Kidney tubule cell (primary cell): ENCODE measurements at places on chromosomes 16 and 17.

DNA sequence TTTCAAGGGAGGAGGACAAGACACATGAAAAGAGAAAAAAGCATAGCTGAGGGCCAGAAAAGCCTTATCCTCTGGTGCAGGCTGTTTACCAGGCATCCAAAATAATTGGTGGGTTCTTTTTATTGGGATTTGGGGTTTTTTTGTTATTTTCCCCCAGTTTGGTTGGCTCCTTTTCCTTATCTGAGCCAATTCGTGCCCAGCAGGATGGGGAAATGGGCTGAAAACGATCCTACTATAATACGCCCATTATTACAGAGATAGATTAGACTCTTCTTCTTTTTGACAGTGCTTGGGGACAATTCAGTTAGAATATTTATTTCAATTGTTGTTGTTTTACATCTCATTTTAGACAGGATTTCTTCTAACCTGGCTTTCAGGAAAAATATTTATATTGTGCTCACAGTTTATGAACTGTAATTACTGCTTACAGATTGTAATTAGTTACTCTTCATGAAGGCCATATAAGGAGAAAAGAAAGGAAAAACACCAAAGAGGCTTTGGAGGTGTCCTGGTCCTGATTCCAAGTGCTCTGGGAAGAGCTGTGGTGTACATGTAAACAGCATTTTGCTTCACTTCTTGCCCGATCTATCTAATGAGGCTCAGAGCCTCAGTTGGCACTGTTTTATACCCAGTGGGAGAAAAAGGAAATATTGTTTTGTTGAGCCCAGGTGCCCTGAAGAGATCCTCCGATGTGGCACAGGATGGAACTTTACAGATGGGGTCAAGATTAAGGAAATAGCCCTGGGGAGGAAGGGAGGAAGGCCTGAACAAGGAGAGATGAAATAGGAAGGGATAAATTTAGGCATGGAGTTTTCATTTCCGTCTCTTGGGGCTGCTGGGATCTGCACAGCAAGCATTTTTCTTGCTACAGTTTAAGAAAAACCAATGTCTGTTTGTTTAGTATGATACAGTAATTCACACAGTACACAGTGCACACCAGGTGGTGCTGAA, 611 bp upstream of the ANKRD40 start:
- DNase-seq, result peak; percentile 38

DNA sequence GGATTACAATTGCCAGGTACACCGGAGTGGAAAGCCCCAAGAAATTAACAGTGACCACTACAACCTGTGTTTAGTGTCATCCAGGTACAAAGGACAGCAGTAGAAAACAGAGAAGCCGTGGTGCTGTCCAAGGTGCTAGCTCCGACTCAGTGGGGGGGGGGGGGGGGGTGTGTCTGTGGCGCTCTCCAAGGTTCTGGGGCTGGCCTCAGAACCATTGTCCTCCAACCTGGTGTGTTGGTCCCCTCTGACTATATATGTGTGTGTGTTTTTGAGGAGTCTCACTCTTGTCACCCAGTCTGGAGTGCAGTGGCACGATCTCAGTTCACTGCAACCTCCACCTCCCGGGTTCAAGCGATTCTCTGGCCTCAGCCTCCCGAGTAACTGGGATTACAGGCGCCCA, 5.8 kb upstream of the ZNF23 start:
- peak; percentile 28 for DNase-seq

- no peak for DNase-seq
Measured at GRCh38 chr17:81667754-81668153, 1.2 kb downstream of the CCDC137 start.

GRCh38 chr17:76254275-76254674, 10.9 kb upstream of the UBALD2 start:
- no peak for DNase-seq

DNA sequence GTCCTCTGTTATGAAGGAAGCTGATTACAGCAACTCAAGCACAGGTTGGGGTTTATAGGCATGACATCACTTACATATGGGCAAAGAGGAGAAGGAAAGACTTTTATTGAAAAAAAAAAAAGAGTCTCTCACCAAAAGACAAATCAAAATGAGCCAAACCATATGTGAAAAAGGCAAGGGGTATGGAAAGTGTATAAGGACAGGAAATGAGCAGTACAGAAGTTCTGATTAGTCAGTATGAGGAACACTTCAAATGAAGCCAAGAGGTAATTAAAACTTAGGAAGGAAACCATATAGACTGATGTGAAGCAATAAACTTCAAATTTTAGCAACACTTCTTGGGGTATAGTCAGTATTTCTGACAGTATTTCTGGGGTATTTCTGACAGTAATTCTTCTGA, 1372.6 kb downstream of the CDH11 start:
- no peak for DNase-seq

GRCh38 chr16:84819644-84820304, at the start of gene CRISPLD2:
CRISPLD2 (plus strand) TSS chr16:84819985; CDS start chr16:84838496, 18,511 bp downstream.
- peak; percentile 83 for DNase-seq

DNA sequence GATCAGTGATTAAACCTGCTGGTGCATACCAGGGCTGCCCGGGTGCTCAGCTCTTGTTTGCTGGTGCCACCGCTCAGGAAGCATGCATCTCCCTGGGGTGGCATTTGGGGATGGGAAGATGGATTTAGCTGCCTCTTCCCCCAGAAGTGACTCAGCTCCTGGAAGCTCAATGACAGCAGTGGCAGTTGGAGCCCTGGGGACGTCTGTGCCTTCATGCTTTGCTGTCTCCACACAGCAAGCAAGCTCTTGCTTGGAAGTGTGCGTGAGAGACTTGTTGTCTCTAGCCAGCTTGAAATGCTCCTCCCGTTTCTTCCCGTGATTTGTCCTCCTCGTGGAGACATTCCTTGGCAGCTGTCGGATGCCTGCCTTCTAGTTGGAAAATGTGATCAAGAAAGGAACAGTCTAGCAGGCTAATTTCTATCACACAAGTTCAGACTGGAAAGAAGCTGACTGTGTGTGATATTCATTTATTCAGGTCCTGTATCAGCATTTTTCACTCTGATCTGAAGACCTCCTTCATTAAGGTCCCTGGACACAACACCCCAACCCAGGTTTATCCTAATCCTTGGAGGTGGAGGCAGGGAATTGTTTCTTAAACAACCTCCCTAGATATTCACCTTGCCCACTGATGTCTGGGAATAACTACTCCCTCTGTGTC, 73.0 kb downstream of the BMERB1 start:
- DNase-seq, result peak; percentile 17

- no peak for DNase-seq
Measured at GRCh38 chr17:75842963-75843576, 1.1 kb downstream of the UNC13D start.

- DNase-seq, result no peak
Measured at GRCh38 chr16:84844559-84845495, 25.0 kb downstream of the CRISPLD2 start.

- DNase-seq, result no peak
Measured at GRCh38 chr16:3474136-3474779, 21.0 kb downstream of the C16orf90 start.

DNA sequence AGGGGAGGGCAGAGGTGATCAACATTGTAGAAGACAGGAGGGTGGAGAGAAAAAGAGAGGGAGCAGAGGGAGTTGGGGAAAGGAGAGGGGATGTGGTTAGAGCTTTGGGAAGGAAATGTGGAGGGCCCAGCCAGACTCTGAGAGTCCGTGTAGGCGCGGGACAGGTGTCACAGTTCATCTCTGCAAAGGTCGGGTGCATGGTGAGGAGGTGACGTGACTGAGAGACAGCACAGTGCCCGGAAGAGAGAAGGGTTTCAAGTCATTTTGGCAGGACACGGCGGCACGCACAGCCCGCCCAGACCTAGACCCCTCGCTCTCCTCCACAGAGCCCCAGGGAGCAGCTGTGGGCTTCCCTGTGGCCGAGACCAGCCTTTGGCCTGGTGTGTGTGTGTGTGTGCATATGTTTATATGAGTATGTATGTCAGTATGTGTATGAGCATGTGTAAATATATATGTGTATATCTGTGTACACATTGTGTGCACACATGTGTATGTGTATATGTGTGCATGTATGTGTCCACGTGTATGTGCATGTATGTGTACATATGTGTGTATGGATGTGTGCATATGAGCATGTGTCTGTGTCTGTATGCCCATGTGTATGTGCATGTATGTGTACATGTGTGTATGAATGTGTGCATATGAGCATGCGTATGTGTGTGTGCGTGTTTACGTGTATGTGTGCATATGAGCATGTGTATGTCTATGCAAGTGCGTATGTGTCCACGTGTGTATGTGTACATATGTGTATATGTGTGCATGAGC, 104.6 kb downstream of the SEC14L1 start:
- DNase-seq, result no peak

GRCh38 chr16:75919664-75920063, 193.4 kb upstream of the CPHXL start:
- DNase-seq, result no peak

DNA sequence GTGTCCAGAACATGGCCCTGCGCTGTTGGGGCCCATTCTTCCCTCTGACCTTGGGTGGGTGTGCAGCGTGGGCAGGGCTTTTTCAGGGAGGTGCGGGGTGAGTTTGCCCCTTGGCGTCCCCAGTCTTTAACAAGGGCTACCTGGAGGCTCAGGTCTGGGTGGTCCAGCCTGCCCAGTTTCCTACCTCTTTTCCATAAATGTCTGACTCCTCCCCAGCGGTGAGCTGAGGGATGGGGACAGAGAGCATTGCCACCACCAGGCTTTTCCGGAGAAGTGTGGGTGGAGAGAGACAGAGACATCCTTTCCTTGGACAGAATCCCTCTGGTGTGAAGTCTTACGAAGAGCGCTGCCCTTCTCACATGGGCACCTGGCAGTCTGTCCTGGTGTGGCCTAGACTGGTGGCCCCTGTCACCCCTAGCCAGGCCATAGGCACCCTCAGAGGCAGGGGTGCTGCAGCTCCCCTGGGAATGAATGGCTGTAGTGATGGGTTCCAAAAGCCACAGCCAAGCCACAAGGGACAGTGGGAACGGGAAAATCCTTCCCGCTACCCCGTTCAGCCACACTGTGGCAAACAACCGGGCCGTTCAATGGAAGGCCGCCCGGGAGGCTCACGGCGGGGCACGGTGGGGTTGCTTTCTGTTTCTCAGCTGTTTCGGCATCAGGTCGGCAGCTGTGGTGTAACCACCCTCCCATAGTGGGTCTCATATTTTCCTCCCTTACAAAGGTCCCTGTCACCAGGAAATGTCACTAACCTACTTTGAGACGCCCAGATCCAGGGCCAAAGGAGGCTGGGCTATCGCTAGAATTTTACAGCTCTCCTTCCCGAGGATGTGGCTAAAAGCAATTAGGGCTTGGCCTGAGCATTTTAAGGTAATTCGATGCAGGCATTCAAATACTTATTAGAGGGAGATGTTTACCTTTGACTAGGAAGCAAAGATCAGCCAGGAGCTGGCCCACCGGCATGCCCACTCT, 61.9 kb upstream of the GSE1 start:
- no peak for DNase-seq

- no peak for DNase-seq
Measured at GRCh38 chr17:32828822-32829221, 48.1 kb downstream of the MYO1D start.

DNA sequence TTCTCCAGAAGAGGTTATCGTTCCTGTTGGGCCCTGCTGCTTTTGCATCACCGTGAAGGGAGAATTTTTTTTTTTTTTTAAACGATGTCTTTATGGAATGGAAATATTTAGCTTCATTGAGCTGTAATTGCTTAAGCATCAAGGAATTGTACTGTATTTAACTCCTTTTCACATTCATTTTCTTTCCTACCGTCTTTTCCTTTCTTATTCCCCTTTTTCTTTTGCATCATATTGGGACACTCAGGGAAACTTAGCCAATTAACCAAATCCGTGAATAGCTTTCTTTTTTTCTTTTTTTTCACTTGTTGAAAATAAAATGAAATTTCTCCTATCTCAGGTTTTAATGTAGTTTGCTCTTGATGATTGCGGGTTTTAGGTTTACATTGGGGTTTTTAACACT, 1.5 kb downstream of the TNRC6A start:
- no peak for DNase-seq

DNA sequence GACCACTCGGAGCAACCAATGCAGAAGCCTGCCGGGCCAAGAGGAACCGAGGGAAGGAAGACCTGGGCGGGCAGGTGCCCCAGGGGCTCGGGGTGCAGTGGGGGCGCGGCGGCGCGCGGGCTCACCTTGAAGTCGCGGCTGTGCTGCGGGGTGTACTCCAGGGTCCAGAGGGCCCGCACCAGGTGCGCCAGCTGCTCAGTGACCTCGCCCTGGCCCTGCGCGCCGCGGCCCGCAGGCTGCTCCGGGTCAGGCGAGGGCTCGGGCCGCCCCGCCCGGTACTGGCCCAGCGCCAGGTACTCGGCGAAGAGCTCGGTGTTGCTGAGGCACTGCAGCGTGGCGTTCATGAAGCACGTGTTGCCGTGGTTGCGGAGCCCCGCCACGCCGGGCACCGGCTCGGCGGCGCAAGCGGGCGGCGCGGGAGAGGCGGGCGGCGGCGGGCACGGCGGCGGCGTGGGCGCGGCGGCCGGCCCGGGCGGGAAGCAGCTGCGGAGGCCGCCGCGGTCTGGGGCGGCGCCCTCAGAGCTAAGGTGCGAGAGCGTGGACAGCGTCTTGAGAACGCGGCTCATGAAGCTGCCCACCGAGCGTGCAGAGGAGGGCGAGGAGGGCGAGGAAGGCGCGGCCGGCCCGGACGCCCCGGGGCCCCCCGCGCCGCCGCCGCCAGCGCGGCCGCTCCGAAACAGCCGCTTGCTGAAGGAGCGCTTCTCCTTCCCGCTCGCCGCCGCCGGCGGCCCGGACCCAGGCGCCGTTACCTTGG, 562 bp downstream of the USP31 start:
- DNase-seq, result peak; percentile 76

DNA sequence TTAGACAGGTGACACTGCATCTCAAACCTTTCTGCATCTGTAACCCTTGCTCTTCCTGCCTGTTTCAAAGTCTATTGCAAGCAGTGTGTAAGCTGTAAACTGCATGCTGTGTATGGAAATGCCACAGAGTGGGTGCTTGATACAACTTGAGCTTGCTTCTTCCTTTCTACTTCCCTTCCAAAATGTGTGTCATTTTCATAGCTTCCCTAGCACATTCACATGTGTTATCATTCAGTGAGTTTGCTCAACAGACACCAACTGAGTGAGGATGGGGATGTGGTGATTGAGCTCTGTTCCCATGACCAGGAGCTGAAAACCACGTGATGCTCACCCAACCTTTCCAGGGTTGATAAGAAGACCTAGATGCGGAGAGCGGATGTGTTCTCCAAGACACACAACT, 111.1 kb downstream of the VAT1L start:
- no peak for DNase-seq
